ENCODE measurements at places on chromosomes 2 and 18.
A peak's percentile ranks its signal among the peaks of the same experiment; 100 is the strongest.

- DNase-seq = no peak
These were observed 99.0 kb downstream of the CPS1 start for GRCh38 chr2:210655229-210655975.

GRCh38 chr18:59898609-59899297 is 1.0 kb upstream of the PMAIP1 start:
- no peak for DNase-seq

DNA sequence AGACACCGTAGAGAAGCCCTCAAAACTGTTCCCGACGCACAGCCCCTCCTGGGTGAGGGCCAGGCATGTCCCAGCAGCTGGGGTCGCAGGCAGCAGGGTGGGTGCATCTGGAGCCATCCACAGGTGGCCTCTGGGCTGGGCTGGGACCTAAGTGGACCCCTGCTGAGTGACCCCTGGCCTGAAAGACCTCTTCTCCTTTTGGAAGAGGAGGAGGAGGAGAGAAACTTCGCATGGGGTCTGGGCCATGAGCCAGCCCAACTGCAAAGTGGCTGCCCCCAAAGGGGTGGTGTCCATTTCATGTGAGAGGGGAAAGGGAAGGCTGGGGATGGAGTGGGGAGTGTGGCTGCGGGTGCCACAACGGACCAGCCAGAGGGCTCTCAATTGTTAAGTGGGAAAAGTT is 25.1 kb downstream of the ANO7 start:
- DNase-seq = no peak

- DNase-seq = no peak
These were observed 126.6 kb upstream of the SLC14A2 start for GRCh38 chr18:45488645-45489044.

DNA sequence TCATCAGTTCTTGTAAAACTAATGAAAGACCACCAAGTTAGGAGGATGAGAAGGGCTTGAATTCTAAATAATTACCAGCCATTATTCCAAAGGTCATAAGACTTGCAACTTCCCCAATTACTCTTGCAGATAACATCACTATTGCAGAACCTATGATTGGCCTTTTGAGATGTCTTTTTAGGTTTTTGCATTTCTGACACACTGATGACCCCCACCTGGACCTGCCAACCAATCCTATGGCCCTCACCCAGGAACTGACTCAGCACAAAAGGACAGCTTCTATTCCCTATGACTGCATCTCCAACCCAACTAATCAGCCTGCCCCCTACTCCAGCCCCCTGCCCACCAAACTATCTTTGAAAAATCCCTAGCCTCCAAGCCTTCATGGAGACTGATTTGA is 111.5 kb upstream of the COPS8 start:
- DNase-seq = no peak

- no peak for DNase-seq
These were observed 565.6 kb downstream of the TMEM182 start for GRCh38 chr2:103327386-103327785.

DNA sequence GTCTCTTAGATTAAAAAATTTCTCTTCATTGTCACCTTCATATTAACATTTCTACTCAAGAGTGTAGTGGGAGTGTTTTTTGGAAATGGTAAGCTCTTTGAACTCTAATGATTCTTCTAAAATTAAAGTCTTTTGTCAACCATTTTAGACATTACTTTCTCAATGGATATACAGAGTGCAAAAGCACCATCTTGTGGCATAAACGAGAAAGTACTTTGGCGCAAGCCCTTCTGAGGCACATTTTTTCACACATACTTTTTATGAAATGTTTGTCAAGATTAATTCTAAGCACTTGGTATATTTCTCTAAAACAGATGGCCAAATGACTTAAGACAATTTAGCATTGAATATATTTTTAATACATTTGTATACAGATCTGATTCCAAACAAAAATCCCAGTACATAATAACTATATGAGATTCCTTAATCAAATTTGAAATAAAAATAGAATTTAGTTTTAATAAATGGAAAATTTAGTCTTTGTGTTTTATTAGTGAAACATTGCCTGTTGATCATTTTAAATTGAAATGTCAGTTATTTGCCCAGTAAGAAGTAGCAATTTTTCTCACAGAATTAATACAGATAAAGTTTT is 63.3 kb upstream of the GALNT5 start:
- peak; percentile 5 for DNase-seq

DNA sequence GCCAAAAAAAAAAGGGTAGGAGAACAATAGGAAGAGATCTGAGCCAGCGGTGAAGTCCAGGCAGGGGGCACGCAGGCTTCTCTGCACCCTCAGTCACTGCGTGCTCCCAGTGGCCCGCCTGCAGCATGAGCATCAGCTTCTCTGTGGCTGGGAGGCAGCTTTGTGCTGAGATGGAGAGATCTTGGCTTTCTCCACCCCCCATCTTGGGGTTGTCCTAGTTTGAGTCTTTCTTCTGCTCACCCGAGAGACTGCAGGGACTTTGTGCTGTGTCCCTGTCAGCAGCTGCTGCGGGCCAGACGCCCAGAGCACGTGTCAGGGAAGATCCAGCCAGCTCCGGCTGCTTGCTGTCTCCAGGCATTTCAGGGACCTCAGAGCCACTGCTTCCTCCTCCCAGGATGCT is 20.3 kb downstream of the TRAPPC12 start:
- DNase-seq = no peak

- DNase-seq = no peak
These were observed 72.9 kb upstream of the SCG2 start for GRCh38 chr2:223674998-223675609.

GRCh38 chr18:44552706-44553105 is 128.0 kb upstream of the SETBP1 start:
- no peak for DNase-seq

- DNase-seq = no peak
These were observed 642.3 kb upstream of the SYT4 start for GRCh38 chr18:43919551-43919950.

- no peak for DNase-seq
These were observed 256.7 kb downstream of the ANAPC1 start for GRCh38 chr2:111627256-111627655.

GRCh38 chr2:222242532-222242931 is 56.3 kb downstream of the PAX3 start:
- DNase-seq = no peak

DNA sequence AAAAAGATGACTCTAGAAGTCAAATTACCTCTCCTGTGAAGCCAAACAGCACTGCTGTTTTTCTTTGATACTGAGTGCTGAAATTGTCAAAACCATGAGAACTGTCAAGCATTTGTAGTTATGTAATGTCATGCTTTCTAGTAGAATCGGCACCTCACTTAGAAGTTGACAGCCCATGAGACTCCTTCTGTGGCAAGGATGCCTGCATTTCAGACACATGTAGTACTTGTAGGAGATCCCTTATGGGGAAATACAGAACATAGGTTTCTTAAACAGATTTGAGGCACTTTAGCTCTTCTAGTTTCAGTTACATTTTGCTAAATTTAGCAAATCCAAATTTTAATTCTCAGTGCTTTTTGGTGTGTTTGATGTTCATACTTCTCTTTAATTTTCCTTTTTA is 15.7 kb downstream of the ZNF407 start:
- no peak for DNase-seq

DNA sequence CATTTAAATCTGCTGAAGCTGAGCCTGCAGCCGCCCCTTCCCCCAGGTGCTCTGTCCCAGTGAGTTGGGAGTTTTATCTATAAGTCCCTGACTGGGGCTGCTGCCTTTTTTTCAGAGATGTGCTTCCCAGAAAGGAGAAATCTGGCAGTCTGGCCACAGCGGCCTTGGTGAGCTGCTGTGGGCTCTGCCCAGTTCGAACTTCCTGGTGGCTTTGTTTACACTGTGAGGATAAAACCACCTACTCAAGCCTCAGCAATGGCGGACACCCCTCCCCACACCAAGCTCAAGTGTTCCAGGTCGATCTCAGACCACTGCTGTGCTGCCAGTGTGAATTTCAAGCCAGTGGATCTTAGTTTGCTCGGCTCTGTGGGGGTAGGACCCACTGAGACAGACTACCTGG is 97.3 kb downstream of the ACAA2 start:
- no peak for DNase-seq

GRCh38 chr2:26639685-26640243 is 1.4 kb downstream of the CIB4 start:
- no peak for DNase-seq

DNA sequence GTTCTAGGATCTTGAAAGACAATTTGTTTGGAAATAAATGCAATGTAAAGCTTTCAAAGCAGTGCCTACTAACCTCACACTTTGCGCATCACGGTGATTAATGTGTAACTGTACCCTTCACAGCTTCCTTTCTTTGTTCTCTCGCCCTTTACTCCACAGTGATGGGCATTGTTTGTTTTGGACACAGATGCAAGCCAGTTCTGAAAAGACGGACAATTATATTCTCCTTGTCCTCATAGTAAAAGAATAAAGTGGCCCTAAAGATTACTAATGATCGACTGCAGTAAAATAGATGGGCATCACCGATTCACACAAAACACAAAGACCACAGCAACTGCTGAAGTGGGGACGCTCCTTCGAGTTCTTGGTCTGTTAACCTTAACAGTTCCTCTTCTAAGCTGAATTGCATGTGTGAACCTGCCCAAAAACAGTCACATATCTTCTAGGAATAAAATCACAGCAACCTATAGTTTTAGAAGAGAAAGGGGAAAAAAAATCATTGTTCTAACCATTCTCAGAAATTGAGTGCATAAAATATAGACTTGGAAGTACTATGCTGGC is 7.7 kb downstream of the L3MBTL4 start:
- DNase-seq = no peak

DNA sequence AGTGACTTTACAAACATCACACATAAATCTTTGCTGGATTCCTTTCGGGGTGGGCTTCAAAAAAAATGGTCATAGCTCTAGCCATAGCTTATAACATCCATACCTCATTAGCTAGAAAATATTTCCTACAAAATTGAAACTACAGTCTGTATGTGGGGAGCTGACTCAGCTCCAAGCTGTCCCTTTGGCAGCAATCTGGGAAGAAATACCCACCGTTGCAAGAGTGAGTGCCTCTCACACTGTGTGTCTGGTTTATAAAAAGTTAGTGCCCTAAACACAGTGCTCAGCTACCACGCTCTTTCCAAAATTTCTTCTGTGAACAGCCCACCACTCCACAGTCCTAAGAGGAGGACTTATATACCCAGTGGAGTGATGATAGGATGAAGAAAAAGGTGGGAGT is 170.1 kb downstream of the RBM43 start:
- DNase-seq = no peak

DNA sequence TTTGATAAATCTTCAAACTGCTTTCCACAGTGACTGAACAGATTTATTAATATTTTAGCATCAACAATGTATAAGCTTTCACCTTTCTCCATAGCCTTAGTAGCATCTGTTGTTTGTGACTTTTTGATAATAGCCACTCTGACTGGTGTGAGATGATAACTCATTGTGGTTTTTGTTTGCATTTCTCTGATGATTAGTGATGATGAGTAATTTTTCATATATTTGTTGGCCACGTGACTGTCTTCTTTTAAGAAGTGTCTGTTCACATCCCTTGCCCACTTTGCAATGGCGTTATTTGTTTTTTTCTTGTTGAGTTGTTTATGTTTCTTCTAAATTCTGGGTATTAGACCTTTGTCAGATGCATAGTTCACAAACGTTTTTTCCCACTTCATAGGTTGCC is 952.9 kb downstream of the TRIB2 start:
- DNase-seq = no peak

GRCh38 chr2:205145888-205146287 is 536.4 kb upstream of the NRP2 start:
- DNase-seq = no peak

DNA sequence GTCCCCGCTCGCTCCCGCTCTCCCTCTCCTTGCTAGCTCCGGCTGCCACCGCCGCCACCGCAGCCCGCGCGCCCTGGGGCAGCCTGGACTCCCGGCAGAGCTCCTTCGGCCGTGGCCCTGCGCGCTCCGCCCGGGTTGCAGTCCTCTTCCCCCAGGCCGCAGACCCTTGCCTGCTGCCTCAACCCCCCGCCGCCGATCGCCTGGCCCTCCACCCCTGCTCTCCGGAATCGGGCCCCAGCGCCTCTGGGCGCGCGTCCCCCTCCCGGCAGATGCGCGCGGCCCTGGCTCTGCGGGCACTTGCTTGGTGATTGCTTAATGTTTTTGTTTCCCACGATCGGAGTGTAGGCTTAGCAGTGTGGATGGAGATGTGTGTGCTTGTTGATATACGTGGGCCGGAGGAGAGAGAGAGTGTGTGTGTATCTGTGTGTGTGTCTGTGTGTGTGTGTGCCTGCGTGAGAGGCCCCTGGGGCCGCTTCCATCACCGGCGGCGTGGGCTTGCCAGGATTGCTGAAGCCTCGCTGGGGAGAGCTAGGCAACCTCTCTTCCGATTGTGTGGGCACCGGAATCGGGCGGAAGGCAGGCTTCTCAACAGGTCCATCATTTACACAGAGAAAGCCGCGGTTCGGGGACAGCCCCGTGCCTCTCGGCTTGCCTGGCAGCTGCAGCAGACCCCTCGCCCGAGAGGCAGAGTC is 877 bp downstream of the INHBB start:
- no peak for DNase-seq

DNA sequence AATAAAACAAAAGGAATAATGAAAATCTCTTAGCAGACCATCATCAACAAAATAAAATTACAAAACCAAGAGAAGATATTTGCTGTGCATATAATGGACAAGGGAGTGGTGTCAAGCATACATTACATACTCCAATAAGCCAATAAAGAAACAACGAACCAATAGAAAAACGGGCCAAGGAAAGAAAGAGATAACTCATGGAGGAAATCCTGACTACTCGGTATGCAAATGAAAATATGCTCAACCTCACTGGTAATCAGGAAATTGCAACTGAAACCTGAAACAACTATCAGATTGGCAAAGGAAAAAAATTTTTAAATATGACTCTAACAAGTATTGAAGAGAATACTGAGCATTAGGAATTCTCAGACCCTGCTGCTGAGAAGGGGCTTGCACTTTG is 84.7 kb downstream of the BCL2 start:
- DNase-seq = no peak

DNA sequence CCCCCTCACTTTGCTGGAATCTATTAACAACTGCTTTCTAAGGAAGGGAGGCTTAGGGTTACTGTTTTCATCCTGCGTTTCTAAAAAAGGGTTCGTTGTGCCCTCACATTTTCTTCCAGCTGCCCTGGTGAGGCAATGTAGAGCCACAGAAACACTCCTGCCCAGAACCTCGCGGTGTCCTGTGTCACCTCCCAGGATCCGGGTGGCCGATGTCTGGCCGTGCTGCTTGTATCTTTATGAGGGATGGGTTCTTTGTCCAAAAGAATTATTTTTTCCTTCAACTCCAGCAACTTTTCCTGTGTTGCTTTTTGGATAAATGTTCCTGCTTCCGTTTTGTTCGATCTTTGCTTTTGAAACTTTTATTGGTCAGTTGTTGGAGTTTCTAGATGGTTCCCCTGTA is 291.8 kb upstream of the HS6ST1 start:
- DNase-seq = no peak
